IPS-NIHi11 (cell line): ENCODE measurements at places on chromosomes 2 and 18.

DNA sequence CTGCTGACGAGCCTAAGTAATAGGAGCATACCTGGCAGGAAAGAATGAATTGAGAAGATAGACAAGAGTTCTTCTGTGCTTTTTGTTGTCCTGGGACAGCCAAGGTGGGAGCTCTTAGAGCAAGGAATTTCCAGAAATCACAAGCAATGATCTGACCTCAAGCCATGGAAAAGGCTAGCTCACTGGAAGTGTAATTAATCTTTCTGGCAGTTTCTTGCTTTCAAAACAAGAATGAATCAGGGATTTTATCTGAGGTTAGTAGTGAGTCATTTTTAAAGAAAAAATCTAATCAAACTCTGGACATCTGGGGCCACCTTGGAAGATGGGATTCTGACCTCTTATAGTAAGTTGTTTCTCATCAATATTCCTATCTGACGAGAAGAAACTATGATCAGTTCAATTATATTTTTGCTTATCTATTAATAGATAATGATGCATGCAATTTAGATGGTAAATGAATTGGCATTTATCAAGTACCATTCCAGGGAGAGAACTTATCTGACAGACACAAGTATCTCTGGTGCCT lies 98.0 kb downstream of the ADCYAP1 start:
- no peak for DNase-seq

GRCh38 chr2:236571145-236571544 lies 1.5 kb downstream of the ACKR3 start:
- DNase-seq, result no peak

- no peak for DNase-seq
These were observed 212.9 kb upstream of the APCDD1 start for GRCh38 chr18:10241579-10241978.

DNA sequence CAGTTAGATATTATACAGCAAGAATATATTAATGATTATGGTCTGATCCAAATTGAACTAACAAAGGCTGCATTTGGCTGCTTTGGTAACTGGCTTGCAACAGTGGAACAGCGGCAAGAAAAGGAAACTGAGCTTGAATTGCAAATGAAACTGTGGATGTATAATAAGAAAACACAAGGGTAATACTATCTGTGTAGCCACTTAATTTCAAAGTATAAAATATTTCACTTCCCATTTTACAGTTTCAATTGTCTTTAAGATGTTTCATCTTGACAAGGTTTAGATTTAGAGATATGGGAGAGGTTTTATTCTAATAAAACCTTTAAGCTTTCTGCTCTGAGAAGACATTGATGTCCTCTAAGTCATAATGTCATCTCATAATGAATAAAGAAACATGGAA lies 23.8 kb downstream of the WDR75 start:
- no peak for DNase-seq

DNA sequence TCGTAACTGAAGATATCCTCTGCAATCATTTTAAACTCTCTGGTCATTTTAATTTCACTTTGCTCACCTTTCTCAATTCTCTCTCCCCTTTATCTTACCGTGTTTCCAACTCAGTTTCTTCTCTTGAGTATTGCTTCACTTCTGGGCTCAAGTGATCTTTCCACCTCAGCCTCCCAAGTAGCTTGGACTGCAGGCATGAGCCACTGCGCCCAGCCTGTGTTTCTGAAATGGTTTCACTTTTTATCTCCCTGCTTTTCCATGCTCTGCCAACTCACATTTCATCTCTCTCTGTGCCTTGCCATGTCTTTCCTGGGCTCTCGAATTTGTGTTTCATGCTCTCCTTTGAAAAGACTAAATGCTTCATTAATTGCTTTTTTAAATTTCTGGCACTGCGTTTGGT lies 30.5 kb upstream of the TMEM131 start:
- DNase-seq, result no peak

DNA sequence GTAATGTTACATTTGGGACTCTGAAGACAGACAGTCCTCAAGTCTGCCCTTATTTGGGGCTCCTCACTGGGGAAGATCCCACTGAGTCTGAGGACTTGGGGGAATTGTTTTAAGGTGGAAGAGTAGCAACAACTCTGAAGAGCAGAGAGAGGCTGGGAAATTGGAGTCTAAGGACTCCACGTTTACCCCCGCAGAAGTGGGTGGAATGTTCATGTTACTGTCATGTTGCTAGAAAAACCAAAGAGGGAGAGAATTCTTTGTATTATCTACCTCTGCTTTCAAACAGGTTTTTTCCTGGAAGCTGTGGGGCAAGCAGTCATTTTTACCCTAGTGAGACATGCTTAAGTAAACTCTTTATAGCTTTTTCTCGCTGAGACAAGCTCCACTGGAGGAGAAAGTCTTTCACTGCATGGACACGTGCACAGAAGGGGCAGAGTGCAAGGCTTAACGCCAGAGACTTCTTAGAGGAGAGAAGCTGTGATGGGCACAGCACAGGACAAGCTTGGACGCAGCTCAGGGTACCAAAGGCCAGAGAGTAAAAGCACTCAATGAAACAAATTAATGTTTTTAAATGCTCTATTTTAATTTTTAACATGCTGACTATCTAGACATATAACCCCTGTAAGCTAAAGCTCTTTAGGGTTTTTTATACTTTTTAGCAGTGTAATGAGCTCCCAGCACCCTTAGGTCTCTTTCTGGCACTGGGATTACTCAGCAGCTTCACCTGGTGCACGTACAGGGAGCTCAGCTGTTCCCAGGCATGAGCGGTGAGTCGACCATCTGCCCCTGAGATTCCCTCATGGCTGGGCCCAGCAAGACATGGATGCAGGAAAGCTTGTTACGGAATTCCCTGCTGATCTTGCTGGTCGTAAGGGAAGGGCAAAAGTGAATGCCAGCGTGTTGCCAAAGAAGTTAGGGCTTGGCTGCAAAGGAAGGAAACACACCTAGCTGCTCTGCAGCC lies 54.5 kb upstream of the BIN1 start:
- DNase-seq, result no peak
